Heart right ventricle (tissue), 16 donors: ENCODE measurements at places on chromosomes 12 and 14. TPM values are rescaled to one million over a fixed set of nuclear protein-coding genes. Genes with fewer than 3 reads are reported as not detected.

DNA sequence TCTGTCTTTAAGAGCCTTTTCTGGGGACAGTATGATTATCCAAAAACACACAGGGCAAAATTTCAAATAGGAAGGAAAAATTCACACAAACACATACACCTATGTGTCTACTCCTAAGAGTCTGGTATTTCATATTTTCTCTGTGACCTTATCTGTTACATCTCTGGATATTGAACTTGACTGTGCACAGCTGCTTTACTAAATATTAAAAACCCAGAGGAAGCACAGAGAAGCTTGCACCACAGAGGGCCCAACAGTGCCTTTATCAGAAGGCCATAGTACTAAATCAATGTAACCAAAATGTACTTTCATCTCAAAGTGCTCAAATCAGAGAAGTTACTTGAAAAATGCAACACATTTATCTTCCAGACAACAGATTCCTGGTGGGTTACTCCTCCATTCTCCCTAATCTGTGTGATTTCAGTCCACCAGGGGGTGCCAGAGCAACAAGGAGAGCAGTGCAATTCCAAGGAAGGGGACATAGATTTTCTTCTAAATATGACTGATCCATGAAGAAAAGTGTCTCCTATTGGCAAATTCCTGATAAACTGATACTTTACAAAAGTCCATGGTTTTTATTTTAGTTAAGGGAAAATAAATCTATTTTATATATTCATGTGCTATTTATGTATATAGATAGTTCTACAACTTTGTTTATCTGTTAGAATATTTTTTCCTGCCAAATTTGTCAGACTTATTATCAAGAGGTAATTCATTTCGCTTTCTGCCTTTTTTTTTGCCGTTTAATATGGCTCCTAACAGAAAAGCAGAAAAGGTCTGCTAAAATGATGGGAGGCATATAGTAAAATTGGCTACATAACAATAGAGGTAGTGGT, 617.6 kb downstream of the LRFN5 start:
- DNase-seq: peak; percentile 40

GRCh38 chr14:51607711-51608110, 44.0 kb upstream of the FRMD6 start:
- DNase-seq: no peak

GRCh38 chr14:71388336-71388735, 481.1 kb downstream of the PCNX1 start:
- no peak for DNase-seq

DNA sequence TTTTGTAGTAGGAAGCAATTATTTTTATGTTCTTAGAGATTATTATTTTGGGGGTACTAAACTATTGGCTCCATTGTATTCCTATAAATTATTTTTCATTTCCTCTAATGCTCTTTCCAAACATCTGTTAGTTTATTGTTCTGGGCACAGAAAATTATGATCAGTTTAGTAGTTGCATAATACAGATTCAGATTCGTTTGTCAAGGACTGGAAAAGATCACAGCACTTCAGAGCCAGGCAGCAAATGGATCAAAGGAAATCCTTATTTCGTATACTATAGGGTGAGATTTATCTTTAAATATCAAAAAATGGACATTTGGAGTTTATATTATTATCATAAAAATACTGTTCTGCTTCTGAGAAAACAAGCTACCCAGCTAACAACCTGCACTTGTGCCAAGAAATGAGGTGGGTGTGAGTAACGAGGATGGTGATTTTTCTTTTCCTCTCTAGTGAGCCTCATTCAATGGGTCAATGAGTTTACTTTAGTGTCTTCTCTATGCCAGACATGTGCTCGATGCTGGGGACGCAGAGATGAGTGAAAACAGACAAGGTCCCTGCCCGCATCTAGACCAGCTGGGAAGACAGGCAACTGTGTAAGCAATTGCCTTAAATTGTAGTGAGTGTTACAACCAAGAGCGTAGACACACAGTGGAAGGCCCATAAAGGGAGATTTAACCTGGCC, 208.6 kb upstream of the PLXNC1 start:
- DNase-seq: no peak

Gene GRIP1
- polyA plus RNA-seq: 0.12 TPM

DNA sequence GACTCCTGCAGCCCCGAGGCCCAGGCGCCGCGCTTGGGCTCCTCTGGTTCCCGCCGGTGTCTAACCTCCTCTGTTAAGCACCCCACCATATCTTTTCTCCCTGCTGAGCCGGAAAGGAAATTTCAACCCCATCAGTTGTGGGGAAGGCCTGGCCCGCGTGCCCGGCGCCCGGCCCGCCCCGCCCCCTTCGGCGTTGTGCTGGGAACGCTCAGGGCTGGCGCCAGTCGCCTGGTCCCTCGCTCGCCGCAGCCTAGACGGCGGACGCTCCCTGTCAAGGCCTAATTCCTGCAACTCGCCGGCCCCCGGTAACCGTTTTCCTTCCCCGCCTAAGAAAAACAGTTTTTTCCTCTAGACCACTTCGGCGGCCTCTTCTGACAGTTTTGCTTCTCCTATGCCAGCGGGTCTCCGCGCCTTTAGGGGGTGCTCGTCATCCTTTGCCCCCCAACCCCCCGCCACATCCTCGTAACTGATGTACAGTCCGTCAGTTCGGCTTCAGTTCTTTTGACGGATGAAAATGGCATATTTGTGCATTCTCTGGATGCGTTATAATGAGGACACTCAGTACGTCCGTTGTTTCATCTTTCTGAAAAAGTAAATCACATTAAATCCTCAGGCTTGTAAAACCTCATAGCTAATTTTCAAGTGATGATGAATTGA, 506 bp upstream of the NAP1L1 start:
- peak; percentile 87 for DNase-seq
